A549 treated with RU486 at 1 μM for 4 hours (cell line): ENCODE measurements at places on chromosomes 6 and 20. TPM values are rescaled to one million over a fixed set of nuclear protein-coding genes. Genes with fewer than 3 reads are reported as not detected.

RHAG gene
- 0.09 to 0.10 TPM in 2 of 5 replicates, not detected in the others for total RNA-seq

SCGN gene
- total RNA-seq = 0.13 to 0.32 TPM in 2 of 5 replicates, not detected in the others

DZANK1 gene
- 2.6 to 3.3 TPM (median 2.8 TPM) in 5 replicates for total RNA-seq

PRSS35 gene
- 0.08 to 0.09 TPM in 2 of 5 replicates, not detected in the others for total RNA-seq

PPP1R3D gene
- 1.4 to 2.8 TPM (median 2.6 TPM) in 5 replicates for total RNA-seq

TBXT gene
- not detected in 5 replicates for total RNA-seq

HLA-DRB5 gene
- not detected in 5 replicates for total RNA-seq

BPI gene
- total RNA-seq = not detected in 5 replicates

TSPO2 gene
- total RNA-seq = not detected in 5 replicates

LCA5 gene
- 0.26 to 1.1 TPM (median 1.0 TPM) in 5 replicates for total RNA-seq

TRIM10 gene
- total RNA-seq = not detected in 5 replicates

GATA5 gene
- 0.45 to 0.88 TPM (median 0.83 TPM) in 5 replicates for total RNA-seq

TREM2 gene
- not detected in 5 replicates for total RNA-seq

PSORS1C1 gene
- 3.0 to 4.4 TPM (median 4.1 TPM) in 5 replicates for total RNA-seq

LIN28B gene
- 1.4 to 2.0 TPM (median 1.7 TPM) in 5 replicates for total RNA-seq

QRSL1 gene
- total RNA-seq = 7.0 to 7.8 TPM (median 7.3 TPM) in 5 replicates

MDC1 gene
- total RNA-seq = 14.2 to 22.0 TPM (median 16.7 TPM) in 5 replicates
